Stromal cell of bone marrow (primary cell): ENCODE measurements at places on chromosomes 2 and 18.
A peak's percentile ranks its signal among the peaks of the same experiment; 100 is the strongest.

- DNase-seq: no peak
Observed at GRCh38 chr18:21575656-21576055, 24.8 kb downstream of the ESCO1 start.

- no peak for DNase-seq
Observed at GRCh38 chr2:168593713-168594112, 137.6 kb downstream of the CERS6 start.

DNA sequence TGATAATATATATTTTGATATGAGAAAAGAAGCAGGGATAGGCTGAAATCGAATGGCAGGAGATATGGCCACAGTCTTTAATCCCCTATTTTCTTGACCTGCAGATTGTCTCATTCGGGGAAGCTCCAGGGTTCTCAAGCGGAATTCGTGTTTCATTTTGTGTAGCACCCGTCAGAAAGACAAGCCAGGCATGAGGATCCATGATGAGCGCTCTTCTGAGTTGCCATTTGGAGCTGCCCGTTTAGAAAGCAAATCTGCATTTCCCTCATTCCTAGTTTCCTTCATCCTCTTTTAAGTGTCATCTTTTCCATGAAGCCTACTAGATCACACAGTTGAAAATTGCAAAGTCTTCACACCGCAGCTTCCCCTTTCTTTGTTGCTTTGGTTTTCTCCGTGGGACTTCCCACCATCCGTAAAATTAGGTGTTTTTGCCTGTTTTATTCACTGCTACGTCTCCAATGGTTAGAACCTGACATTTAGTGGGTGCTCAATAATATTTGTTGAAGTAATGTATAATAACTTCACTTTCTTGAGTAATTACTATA, 16.9 kb downstream of the HNMT start:
- no peak for DNase-seq

GRCh38 chr2:6876309-6876708, 1.3 kb upstream of the RSAD2 start:
- DNase-seq: no peak

DNA sequence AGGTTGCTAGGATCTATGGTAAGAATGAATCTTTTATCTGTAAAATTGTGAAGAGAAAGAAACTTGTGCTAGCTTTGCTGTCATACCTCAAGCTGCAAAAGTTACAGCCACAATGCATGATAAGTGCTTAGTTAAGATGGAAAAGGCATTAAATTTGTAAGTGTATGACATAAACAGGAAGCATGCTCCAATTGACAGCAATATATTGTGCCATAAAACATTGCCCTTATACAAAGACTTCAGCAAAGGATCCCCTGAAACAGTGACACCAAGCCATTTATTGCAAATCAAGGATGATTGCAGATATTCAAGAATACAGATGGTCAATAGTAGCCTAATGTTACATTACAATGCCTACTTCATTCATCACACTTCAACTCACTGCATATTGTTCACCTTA, 283.1 kb downstream of the CPS1 start:
- no peak for DNase-seq

- no peak for DNase-seq
Observed at GRCh38 chr2:158928515-158928914, 39.9 kb upstream of the TANC1 start.

DNA sequence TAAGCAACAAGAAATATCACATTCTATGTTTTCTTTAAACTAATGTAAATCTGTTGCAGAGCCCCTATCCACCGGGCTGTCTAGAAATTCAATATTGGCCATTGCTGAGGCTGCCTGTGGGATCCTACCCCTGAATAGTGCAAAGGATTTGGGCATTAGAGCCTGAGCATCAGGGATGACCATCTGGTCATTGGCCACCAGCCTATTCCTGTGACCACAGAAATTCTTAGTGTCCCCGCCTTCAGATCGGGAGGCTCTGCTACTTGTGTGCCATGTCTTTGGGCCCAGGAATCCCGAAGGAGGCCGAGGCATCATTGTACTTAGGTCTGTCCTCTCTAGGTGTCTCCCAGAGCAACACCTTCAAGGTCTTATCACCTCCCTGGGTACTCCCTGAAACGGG, 73.8 kb downstream of the HRH4 start:
- DNase-seq: no peak

DNA sequence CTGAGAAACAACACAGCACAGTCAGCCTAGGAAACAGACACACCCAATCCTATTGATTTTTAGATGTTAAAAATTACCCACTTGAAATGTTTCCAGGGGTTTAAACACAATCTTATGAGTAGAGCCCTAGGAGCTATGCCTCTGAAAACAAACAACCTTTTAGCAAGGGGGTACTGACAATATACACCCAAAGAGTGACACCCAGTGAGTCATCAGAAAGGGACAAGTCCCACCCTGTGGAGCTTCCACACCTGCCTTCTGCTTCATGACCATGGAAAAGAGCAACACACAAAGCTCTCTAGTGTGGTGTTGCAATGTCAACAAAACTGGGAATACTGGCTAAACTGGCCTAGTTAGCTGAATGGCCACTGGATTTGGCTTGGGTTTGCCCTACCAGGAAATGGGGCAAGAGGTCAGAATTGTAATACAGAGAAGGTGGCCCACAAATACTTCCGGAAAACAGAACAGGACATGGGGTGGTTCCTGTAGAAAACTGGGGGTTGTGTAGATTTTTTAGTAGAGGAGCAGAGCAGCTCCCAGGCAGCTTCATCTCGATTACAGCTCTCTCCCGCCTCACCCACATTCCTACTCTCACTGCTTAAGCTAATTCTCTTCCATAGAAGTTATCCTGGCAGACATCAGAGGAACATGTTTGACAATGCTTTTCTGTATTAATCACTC, 98.2 kb downstream of the GAREM1 start:
- DNase-seq: no peak

DNA sequence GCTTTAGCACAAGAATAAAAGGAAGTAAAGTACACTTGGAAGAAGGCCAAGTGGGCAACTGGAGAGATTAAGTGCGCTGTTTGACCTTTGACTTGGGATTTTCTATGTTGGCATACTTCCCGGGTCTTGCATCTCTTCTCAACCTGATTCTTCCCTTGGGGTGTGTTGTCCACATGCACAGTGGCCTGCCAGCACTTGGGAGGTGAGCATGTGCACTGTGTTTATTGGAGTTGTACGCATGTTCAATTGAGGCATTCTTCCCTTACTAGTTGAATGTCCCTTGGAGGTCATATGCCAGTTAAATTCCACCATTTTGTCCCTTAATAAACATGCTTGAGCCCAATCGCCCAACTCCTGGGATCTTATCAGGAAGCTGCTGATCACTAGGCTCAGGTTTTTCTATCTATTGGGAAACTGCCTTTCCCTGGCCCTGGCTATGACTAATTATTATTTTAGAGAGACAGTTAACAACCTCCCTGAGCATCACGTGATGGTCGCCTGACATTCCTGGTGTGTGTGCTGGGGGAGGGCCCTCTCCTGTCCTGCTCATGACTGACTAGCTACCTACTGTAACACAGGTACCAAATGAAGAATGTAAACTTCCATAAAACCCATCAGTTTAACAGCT, 62.5 kb upstream of the RAPGEF4 start:
- DNase-seq: no peak

DNA sequence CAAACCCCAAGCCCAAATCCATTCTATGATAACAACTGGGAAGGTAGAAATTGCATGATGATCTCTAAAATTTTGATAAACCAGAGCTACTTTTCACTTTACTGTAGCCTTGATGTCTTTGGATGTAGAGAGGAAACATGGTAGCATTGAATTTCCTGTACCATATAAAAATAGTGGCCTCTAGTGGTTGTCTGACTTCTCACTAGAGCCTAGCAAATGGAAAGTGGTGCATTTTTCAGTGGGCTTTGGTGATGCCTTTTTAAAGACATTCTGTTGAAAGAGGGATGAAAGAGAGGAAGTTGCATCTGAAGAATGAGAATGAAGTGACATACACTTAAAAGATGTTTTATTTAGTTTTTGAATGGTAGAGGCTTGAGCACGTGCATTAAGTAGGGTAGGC, 662.2 kb downstream of the XIRP2 start:
- DNase-seq: no peak

DNA sequence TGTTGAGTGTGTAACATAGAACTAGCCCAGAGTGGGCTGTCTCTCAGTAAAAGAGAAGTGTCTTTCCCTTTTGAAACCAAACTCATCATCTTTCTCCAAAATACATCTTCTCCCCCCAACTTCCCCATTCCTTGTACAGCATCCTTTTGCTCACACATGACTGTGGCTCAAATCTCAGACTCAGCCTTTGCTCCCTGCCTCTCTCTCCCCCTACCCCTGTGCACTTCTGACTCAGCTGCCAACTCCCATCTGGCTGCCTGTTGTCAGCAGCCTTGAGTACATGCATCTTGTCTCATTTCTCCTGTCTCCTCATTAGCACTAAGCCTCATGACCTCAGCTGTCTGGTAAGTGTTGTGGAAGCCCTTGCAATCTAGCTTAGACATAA, 18.1 kb upstream of the MGAT4A start:
- DNase-seq: no peak

DNA sequence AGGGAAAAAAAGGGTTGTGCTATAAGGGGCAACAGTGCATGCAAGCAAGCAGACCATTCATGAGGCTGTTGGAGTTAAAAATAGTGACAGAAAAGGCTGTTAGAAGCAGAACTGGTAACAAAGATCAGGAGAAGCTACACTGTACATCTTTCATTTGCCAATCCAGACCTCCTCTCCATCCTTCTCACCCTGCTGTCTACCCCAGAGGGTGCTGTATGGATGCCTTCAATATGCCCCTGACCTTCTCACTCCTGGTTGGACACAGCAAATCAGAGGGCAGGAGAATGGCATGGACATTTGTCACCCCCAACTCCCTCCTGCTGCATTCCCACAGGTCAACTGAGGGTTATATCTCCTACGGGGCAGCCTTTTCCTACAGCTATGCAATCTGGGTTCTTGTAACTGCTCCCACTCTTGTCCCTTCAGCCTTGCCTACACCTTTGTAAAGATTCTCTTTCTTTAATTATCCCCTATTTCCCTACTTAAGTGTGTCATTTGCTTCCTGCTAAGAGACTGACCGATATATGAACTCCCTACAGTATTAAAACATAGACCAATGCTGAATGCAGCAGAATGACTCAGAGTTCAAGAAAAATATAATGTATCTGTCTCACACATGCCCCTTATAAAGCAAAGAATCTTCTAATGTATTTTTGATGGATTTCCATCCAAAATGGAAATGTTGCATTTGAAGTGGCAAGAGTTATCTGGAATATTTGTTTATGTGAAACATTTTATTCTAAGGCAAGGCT, 169.2 kb upstream of the NCKAP5 start:
- DNase-seq: no peak

- DNase-seq: no peak
Observed at GRCh38 chr2:201852878-201853415, 46.6 kb downstream of the CDK15 start.

GRCh38 chr2:239816576-239817467, 208.3 kb downstream of the NDUFA10 start:
- no peak for DNase-seq

- DNase-seq: no peak
Observed at GRCh38 chr2:152420363-152420762, 85.4 kb downstream of the FMNL2 start.

GRCh38 chr18:35974181-35974580, 1.7 kb downstream of the RMP24 start:
- DNase-seq: no peak

GRCh38 chr2:210730672-210731071, 174.3 kb downstream of the CPS1 start:
- no peak for DNase-seq

- DNase-seq: no peak
Observed at GRCh38 chr2:165594231-165594934, 124.9 kb downstream of the CSRNP3 start.

DNA sequence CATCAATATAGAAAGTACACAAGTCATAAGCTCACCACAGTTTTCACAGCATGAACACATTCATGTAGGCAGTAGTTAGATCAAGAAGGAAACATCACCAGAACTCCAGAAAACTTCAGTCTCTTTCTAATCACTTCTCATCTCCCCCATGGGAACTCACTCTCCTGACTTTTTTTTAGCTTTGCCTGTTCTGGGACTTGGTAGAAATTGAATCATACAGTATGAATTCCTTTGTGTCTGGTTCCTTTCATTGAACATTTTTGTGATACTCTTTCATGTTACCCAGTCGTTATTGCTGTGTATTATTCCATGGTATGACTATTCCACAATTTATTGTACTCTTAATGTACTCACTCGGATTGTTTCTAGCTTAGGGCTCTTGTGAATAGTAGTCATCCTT, 160.2 kb downstream of the TAF4B start:
- DNase-seq: peak; percentile 9

DNA sequence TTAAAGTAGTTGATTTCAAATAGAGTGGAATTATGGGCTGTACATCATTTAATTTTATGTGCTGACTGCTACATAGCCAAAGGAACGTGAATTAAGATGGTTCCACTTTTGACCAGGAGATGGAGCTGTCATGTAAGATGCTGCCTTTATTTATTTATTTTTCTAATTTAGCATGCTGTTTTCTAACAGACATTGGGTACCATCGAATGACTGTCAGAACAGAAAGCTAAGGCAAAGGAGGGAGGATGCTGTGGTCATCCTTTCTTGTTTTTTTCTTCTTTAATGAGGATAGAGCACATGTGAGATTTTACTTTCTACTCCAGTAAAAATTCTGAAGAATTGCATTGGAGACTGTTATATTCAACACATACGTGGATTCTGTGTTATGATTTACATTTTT, at the start of gene SCN2A:
Gene SCN2A (plus strand): TSS at position 185 of the 400 bp plus-strand sequence. CDS start 56,410 bp downstream, outside the sequence.
- peak; percentile 23 for DNase-seq

- DNase-seq: no peak
Observed at GRCh38 chr2:96727431-96727830, 12.4 kb downstream of the LMAN2L start.

- no peak for DNase-seq
Observed at GRCh38 chr2:80120866-80121265, 183.7 kb downstream of the LRRTM1 start.

- DNase-seq: no peak
Observed at GRCh38 chr2:134351016-134351415, 97.1 kb downstream of the MGAT5 start.

DNA sequence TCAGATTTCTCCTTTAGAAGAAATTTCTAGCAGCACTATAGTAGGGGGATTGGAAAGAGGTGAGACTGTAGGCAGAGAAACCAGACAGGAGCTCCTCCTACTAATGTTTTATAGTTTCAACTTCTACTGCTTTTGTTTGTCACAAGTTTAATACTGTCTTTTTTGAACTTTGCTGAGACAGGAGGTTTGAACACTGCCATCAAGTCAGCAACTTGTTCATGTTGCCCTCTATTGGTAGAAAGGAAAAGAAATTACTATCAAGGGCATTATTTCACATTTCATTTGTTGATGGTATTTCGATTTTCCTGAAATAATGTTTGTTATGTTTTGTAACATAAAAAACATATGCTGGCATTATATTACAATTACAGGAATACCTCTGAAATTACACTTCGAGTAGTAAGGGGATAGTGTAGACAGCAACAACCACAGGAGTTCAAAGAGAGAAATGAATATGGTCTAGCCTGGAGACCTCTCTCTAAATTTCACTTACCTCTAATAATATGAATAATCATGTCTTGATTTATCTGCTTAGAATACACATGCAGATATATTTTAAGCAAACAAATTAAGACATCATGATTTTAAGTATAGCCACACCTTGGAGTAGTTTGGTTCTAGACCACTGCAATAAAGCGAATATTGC, 12.4 kb upstream of the CCDC88A start:
- DNase-seq: no peak
